Effector memory CD4-positive, alpha-beta T cell (primary cell): ENCODE measurements at places on chromosomes 2 and 18.

GRCh38 chr18:78526923-78527711, 452.5 kb upstream of the SALL3 start:
- no peak for DNase-seq

DNA sequence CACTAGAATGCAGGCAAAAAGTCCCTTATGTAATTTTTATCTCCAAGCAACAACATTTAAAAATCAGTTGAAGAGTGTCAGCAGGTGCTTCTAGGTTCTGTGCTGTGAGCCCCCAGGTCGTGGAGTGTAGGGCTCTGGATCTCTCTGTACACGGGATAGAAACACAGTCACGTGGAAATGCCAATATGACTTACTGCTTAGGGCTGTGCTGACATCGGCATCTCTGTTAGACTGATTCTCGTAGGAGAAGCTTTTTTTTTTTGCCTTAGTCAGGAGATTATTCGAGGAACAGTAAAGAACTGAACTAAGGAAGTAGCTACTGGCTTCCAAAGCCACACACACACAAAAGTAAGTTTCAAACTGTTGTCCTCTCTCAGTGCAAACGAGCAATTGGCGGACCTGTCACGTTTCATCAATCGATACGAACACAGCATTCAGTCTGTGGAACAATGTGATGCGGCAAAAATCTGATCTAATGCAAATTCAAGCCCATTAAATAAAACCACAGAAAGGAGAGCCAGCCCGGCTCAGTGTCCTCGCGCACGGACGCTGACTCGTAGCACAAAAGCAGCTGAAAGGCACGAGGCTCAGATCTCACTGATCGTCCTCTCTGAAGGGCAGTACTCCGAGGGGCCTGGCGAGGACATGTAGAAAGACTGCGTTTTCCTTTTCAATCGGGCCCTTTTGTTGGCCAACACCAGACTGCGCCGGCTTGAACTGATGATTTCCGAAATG, 41.5 kb downstream of the PRELID3A start:
- DNase-seq = no peak

DNA sequence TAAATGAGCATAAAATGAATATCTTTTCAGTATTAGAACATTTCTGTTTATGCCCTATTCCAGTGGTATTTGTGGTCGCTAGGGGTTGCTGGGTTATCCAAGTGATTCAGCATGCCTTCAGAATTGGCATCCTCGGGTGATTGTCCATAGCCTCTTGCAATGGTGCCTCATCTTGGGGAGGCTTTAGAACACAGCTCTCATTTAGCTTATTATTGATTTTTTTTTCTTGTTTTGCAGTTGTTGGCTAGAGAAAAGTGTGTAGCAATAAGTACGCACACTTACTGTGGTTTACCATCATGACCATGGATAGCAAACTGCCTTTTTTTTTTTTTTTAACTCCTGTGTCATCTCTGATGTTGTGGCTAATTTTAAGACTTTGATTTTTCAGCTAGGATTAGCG, 33.6 kb downstream of the PLEKHA3 start:
- DNase-seq = no peak

DNA sequence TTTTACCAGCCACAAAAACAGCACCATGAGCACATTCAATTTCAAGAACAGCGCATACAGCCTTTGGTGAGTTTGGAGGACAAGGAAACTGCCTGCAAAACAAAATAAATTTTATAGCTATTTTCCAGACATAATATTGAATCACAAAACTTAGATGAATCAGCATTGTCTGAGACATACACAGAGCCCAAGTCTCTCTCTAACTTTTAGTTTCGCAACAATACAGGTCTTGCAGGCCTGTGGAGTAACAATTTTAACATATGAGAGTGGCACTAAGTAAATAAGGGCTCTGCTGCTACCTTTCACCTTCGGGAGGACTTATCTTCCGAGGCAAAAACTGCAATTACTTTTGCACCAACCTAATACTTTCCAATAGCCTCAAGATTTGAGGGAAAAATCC, 56.1 kb upstream of the PEX13 start:
- DNase-seq = no peak

- no peak for DNase-seq
Measured at GRCh38 chr2:17334300-17334699, 183.9 kb downstream of the RAD51AP2 start.

DNA sequence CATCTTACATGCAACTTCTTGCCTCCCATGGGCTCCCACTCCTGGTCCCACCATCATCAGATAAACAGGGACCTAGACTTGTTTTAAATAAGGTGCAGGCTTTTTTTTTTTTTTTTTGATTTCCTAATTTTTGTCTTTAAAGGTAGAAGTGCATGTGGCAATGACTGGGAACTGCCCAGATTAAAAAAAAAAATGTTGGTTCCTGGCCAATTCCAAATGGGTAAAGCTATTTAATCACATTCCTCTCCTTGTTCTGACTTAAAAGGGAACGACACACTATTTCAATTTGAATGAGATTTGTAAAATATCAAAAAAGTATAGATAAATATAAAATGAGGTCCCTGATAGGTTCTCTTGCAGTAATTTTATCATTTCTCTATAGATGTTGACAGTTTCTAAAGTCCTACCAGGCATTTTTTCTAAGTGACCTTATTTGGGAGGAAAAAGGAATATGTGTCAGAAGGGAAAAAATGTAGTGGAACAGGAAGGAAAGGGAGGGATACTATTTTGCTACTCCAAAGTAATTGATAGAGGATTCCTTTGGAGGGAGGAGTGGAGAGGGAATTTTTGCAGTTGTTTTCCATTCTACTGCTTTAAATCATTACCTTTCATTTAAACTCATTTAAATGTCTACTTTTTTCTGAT, 43.3 kb downstream of the DDX1 start:
- DNase-seq = no peak

- no peak for DNase-seq
Measured at GRCh38 chr2:23330214-23330613, 54.8 kb upstream of the KLHL29 start.

DNA sequence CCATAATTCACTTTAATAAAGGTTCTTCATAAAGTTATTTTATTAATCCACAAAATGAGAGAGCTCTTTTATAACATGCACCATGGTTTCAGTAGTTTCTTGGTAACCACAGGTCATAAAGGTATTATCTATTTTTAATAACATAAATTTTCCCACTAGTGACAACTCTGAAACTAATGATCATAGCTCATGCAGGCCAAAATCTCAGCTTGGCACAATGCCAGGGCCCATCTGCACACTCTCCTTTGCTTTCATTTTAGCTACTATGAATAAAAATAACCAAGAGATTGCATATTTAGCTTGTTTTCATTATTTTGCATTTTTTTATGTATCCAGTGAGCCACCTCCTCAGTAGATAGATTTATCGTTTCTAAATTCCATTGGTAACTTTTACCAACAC, 691.8 kb upstream of the CHAC2 start:
- DNase-seq = no peak

- no peak for DNase-seq
Measured at GRCh38 chr2:204635478-204635877, 90.2 kb downstream of the PARD3B start.

- DNase-seq = no peak
Measured at GRCh38 chr2:239275847-239276831, 124.7 kb downstream of the HDAC4 start.

- no peak for DNase-seq
Measured at GRCh38 chr2:134324430-134324829, 70.6 kb downstream of the MGAT5 start.

- no peak for DNase-seq
Measured at GRCh38 chr18:48018851-48019250, 88.4 kb upstream of the SMAD2 start.

DNA sequence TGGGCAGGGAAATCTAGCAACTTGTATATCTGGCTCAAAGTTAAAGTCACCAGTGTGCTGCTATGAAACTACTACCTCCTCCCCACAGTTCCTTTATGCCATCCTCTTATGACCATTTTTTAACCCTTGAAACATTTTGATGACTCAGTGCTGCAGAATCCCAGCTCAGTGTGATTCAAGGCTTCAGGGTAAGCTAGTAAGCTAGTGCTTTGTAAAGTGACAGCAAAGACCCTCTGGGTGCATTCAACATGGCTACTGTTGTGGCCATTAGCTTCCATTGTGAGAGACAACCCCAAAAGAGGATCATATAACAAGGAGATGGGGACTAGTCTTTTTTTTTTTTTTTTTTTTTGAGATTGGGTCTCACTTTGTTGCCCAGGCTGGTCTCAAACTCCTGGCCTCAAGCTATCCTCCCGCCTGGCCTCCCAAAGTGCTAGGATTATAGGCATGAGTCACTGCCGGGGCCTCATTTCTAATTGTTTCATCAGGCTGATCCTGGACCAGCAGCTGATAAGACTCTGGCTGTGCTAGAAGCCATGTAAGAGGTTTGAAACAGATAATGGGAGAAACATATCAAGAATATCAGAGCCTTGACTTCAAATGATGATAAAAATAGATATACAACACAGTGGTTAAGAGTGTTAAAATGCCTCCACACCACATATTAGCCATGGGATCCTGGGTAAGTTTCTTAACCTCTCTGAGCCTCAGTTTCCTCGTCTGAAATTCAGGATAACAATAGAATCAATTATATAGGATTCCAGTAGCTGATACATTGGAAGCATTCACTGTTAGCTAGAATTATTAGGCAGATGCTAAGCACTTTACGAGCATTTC, 65.7 kb upstream of the RTN4 start:
- no peak for DNase-seq

DNA sequence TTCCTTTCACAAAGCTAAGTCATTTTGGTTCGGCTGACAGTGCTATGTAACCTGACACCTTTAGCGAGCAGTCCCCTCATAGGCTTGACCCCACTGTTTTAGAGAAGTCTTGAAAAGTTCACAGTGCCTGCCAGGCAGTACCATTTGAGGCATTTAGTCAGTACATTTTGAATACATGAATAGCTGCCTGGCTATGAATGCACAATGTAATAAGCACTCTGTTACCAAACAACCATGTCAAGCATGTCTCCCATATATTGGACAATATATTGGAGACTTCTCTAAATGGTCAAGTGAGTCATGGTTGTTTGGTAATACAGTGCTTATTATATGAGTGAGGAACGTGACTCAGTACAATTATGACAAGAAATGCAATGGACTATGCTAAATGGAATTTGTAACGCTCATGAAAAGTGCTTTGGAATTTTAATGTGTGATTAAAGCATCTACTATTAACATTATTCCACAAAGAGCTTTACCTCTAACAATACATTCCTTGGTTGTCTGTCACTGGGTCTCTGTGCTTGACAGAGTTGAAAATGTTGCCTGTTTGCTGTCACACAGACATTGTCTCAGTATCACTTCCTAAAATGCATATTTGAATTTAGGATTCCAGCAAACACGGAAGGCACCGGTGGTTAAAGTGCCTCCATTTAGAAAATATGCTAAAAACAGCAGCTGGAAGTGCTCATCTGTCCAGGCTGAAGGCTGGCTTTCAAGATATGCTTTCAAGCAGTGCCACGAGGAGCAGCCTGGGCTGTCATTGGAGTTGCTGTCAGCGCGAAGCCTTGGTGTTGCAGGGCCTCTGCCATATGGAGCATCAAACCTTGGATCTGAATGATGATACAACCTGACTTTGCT, 458.6 kb downstream of the FBXO15 start:
- no peak for DNase-seq

GRCh38 chr18:59085797-59086196, 53.9 kb upstream of the SEC11C start:
- DNase-seq = no peak

DNA sequence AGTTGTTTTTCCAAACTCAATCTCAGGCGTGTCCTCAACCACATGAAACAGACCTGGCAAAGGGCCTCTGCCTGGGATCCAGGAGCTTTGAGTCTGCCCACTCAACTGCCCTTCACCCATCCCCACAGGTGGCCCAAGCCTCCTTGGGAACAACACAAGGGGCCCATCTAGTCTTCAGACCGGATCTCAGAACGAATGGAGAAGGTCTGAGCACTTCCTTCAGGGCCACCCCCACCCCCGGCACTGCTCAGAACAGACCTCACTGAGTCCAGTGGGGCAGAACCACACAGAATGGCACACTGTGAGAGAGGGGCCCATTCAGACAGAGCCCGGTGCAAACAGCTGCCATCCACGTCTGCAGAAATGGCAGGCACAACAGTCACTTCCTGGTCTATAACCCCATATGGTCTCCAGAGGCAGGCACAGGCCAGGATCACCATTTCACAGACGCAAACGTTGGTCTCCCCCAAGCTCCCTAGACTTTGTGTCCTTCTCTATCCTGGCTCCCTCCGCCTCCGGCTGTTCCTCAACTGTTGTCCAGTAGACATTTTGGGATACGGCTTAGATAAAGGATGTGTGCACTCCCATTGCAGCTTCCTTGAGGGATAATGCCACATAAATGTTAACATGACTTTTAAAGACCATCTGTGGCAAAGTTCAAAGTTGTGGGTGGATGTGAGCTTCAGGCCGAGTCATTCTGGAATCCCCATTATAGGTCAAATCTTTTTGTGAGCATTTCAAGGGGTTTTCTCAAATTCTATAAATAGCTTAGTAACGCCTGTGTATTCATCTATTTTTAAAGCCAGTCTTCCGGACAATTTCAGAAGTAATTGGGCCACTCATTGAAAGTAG, 149.7 kb downstream of the SMAD7 start:
- no peak for DNase-seq

GRCh38 chr2:8581234-8581561, 100.7 kb upstream of the ID2 start:
- DNase-seq = no peak

DNA sequence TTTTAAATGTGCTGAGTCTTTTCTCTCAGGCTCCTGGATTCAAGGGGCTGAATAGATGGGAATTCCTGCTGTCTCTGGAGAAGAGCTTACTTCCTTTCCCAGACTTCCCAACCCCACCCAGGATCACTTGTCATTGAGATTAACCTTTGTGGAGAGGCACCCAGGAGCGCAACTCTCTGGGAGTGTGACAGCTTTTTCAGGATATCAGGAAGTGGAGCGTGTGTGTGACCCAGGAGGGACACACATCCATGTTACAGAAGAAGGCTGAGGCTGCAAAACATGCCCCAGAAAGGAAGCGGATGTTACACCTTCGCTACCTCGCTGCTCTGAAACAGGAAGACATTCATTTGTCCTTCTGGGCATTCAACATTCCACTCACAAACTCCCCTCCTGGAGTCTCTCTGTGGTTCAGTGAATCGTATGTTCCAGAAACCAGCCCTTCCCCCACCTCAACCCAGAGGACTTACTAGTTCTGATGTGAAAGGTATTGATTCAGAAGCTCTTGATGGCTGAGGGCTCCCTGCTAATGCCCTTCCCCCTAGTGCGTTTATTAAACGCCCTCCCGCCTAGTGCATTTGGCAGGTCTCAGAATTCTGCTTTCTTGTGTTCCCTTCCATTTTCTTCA, 523.9 kb downstream of the TNS1 start:
- DNase-seq = no peak

GRCh38 chr2:219308142-219309101, 779 bp downstream of the PTPRN start:
- DNase-seq = peak; percentile 31

- DNase-seq = no peak
Measured at GRCh38 chr2:135570884-135571283, 39.6 kb downstream of the R3HDM1 start.

DNA sequence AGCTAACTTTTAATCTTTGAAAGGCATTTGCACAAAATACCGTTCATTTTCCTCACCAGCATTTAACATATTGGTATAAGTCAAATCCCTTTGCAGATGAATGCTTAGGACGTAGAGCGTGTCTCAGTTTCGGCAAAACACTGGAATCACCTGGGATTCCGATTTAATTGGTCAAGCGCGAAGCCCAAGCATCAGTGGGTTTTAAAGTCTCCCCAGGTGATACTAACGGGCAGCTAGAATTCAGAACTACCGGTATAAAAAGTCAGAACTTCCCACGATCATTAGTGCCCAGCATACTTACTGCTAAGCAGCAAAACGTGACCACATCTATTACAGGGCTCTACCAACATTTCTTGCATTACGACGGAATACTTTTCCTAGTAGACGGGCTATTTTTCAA, 24.6 kb downstream of the ALPK2 start:
- no peak for DNase-seq
